ENCODE measurements at places on chromosomes 13 and 19.

GRCh38 chr13:100381595-100382224, 206.9 kb downstream of the GGACT start:
- peak; percentile 66 for DNase-seq

DNA sequence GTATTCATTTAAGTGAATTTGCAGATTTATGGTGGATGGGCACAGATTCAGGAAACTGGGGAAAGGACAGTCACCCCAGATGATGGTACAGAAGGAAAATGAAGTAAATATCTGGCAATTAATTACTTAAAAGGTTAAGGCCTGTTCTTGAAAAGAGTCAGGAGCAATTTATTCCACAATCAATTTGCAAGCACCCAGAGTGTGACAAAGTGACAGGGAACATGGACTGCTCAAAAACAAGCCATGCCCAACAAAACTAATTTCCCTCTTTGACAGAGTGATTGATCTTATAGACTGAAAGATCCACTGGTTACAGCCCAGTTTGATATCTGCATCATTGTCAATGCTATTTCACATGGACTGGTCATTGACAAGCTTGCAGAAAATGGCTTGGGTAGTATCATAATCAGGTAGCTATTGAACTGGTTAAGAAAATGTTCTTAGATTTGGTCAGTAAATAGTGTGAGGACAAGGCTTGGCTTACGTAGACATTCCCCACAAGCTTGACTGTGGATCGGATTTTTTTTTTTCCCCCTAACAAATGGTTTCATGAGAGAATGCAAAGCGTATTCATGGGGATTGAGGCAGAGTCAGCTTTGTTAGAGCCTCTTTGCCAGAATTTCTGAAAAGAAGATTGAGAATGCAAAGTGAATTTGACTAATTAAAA, 584.6 kb downstream of the GPC6 start:
- DNase-seq, result no peak

- no peak for DNase-seq
These were observed 519.9 kb downstream of the PCDH17 start for GRCh38 chr13:58151452-58151851.

DNA sequence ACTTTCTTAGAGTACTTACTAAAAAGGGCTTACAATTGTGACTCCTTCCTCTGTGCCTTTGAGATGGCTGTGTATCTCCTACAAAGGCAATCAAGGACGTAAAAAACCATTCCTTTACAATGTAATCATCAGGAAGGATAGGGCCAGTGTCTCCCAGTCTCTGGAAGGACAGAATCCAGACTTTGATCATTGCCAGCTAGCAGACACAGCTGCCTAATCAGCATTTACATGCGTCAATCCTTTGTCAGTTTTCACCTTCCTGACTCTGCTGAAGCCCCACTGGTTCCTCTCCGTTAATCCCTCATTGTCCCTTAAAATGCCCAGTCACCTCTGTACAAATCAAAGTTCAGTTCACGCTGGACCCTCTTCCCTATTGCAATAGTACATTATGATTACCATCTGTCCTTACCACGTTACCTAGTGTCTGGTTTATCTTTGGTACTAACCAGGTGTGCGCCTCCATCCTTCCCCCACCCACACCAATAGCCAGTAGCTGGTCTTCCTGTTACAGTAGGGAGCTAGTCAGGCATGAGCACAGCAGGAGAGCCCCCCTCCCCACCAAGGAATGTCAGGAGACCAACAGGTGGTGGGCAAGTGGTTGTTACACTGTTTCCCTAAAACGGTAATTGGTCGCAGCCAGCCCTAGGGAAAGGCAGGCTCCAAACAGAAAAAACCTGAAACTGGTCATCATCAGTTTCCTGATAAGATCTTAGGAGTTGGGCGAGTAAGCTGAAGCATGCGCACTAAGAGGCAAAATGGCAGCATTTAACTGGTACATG, 49.7 kb downstream of the TGDS start:
- peak; percentile 83 for DNase-seq

GRCh38 chr19:1220976-1221903, 15.7 kb downstream of the STK11 start:
- no peak for DNase-seq

- no peak for DNase-seq
These were observed 19.8 kb upstream of the GNA15 start for GRCh38 chr19:3115916-3116602.

GRCh38 chr19:45254044-45254531, 3.0 kb downstream of the MARK4 start:
- DNase-seq, result no peak

GRCh38 chr13:73696271-73696670, 437.9 kb downstream of the KLF12 start:
- no peak for DNase-seq

- no peak for DNase-seq
These were observed 12.1 kb downstream of the MIR17HG start for GRCh38 chr13:91359631-91360030.

- DNase-seq, result no peak
These were observed 846 bp downstream of the ZNF790 start for GRCh38 chr19:36837176-36837905.

GRCh38 chr13:33205804-33206221, 79.7 kb downstream of the STARD13 start:
- DNase-seq, result no peak

GRCh38 chr13:110116072-110116487, 190.9 kb downstream of the COL4A1 start:
- peak; percentile 93 for DNase-seq

GRCh38 chr19:10928563-10929401, at the start of the genes TIMM29 and YIPF2:
Gene TIMM29, plus strand, starts transcription at chr19:10928811. Its CDS starts 12 bp downstream, at chr19:10928823.
Gene YIPF2, minus strand, starts transcription at chr19:10928639. Its CDS starts 229 bp downstream, at chr19:10928410.
- DNase-seq, result peak; percentile 98

DNA sequence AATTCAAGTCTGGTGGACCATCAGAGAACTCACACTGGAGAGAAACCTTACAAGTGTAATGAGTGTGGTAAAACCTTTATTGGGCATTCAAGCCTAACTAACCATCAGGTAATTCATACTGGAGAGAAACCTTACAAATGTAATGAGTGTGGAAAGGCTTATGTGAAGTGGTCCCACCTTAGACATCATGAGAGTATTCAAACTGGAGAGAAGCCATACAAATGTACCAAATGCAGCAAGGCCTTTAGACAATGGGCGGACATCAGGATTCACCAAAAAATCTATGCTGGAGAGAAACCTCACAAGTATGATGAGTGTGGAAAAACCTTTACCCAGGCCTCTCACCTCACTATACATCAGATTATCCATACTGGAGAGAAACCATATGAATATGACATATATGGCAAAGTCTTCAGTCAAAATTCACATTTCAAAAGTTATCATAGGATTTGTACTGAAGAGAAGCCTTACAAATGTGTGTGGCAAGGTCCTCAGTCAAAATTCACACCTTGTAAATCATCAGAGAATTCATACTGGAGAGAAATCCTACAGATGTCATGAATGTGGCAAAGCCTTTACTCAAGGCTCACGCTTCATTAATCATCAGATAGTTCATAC, 19.7 kb upstream of the ZNF665 start:
- DNase-seq, result no peak

DNA sequence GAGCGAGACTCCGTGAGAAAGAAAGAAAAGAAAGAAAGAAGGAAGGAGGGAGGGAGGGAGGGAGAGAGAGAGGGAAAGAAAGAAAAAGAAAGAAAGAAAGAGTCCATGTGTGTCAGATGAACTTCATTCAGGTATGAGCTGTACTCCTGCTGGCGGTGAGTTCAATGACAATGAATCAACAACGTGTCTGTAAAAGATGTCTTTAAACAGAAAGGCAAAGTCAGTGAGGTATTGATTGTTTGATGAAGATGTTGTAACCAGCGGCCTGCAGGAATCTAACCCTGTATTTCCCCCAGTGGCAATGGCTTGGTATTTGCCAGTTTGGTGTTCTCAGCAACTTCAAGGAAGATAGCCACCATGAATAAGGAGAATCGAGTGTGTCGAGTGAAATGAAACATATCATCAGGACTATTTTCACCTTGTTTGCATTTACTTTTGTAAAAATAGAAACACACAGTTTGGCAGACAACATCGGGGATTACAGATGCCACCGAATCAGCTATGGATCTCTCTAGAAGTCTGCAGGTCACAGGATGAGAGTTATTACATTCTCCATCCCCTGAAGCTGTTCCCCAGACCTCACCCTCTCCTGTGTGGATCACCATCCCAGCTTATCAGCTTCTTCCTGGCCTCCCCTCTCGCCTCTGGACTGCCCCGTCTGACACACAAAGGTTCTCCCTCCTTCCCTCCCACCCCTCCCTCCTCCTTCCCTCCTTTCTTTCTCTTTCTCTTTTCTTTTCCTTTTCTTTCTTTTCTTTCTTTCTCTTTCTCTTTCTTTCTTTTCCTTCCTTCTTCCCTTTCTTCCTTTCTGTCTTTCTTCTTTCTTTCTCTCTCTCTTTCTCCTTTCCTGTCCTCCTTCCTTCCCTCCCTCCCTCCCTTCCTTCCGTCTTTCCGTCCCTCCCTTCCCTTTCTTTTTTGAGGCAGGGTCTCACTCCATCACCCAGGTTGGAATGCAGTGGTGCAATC, 8.2 kb upstream of the SBK3 start:
- DNase-seq, result no peak

DNA sequence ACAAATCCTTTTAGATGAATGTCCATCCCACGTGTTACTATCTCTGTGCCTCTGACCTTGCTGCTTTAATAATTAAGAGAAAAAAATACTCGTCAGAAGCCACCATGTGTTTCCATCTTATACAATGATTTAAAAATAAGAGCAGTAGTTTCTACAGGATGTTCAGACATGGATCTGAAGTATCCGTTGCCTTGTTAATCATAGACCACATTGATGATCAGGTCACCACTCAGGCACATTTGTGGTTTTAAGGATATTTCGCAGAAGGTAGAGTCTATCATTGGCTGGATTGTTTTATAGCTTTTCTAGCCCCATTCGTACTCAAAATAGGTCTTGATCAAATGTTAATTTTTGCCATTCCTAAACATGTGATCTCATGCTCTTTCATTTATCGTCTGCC, 710.0 kb upstream of the ARGLU1 start:
- DNase-seq, result no peak

GRCh38 chr13:25632166-25632888, 260.6 kb downstream of the ATP8A2 start:
- DNase-seq, result peak; percentile 27

- no peak for DNase-seq
These were observed 1241.5 kb upstream of the MIR17HG start for GRCh38 chr13:90105849-90106496.

DNA sequence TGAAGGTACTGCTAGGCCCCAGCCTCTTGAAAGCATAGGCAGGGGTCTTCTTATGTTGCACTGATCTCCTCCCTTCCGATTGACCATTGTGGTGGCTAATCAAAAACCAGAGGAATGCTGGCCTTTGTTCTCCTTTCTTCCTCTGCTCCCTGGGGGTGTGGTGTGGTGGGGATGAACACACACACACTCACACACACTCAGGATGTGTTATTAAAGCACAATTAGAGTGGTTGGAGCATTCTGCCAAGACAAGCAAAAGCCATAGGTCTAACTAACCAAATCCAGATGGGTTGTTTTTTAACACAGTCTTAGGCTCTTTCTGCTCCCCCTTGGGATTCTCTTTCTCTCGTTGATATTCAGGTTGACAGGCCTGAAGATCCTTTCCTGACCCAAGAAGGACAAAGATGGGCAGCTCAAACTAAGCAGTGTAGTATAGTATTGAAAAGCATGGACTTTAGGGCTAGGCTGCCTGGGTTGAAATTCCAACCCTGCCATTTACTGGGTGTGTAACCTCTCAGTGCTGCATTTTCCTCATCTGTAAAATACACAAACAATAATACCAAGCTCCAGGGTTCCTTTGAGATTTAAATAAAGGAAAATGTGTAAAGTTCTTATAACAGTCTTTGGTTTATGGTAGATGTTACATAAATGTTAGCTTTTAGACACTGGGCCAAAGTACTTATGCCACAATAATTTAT, 25.5 kb upstream of the DGKH start:
- no peak for DNase-seq

GRCh38 chr19:32909257-32909656, 39.7 kb upstream of the SLC7A9 start:
- no peak for DNase-seq

DNA sequence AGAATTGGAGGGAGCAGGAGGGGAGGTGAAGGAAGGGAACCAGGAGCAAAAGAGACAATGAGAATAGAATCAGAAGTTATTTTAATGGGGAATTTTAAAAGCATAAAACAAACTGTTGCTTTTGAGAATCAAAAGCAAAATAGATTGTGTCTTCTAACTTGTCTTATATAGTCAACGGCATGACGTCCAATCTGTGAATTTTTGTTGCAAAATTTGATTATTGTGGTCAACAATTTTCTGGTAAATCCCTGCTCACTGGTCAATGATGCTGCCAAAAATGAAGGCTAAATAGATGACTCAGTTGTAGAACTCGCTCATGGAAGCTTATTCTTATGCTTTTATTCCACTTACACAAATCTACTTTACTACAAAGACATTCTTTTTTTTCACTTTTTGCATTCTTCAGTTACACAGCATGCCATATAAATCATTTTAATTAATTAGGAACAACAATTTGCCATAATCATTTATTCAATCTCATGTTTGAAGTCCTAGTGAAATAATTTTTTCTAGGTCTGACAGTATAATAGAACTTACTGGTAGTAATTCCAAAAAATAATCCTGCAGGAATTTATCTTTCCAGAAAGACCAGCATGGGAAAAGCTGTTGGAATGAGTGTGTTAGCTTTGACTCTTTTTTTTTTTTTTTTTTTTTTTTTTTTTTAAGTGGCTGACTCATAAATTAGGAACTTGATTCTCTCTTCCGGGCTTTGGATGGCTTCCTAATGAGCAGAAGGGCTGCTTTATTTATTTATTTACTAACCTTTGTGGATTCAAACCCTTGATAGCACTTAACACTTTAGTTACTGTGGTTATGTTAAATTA, 256.9 kb downstream of the SPRY2 start:
- peak; percentile 41 for DNase-seq

DNA sequence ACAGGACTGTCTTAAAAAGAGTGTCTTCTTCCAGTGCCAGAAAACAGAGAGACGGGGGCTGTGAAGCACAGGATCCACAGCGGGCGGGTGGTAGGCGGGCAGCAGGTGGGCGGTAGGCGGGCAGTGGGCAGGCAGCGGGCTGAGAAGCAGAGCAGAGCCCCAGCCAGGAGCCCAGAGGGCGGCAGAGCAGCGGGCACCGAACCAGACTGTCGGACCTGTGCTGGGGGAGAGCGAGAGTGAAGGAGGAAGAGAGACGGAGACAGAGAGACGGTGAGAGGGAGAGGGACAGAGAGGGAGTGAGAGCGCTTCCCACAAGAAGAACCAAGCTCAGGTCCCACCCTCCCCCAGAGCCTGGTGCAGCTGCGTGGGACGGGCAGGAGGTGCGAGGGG, 30.3 kb downstream of the RASA3 start:
- DNase-seq, result no peak

DNA sequence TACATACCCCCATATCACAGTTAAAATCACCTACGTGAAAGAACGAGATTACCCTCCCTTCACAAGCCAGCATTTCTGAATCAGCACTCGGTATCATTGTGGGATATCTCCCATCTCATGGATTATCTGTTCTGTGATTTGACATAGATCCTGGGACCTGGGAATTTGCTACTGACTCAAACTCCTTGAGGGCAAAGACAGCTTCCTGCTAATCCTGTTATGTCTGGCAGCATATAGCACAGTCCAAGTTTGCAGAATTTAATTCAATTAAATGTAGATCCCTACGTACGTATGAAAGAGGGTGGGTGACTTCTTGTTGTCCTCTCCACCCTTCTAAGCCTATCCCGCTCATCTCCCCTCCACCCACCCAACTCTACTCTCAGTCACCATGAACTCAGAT, 476.5 kb downstream of the KLF5 start:
- DNase-seq, result no peak

Measured in ELF-1 (cell line).